ENCODE measurements at places on chromosomes 2 and 18. TPM values are rescaled to one million over a fixed set of nuclear protein-coding genes. Genes with fewer than 3 reads are reported as not detected.

Gene PCARE
- not detected for total RNA-seq

DNA sequence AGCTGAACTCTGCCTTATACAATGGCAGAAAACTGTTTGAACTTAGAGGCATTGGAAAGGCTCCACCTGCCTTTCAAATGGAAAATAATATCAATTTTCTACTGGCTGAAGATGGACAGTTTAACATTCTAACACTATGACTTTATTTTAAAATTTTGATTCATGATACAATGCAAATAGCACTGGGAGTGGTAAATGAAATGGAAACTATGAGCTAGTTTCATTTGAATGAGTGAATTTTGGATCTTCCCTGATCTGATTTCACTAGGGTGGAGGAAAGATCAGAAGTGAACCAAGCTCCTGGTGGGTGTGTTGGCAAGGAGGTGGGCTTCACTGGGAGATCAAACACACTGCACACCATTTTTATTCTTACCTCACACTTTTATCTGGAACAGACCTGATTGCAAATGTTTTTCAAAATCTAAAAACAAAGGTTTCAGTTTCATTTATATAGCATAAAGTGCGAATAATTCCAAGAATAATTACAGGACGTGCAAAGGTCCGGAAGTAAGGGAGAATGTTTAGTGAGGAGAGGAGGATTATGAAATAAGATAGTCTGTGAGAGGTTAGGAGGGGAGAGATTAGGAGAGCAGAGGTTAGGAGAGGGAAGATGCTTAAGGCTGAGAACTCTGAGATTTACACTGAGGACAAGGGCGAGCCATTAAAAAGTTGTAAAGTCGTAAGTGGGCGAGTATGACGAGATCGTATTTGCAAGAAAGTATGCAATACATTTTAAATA is 18.6 kb upstream of the MBP start:
- no peak for DNase-seq

GRCh38 chr2:202822411-202822810 is 49.2 kb downstream of the ICA1L start:
- no peak for DNase-seq

DNA sequence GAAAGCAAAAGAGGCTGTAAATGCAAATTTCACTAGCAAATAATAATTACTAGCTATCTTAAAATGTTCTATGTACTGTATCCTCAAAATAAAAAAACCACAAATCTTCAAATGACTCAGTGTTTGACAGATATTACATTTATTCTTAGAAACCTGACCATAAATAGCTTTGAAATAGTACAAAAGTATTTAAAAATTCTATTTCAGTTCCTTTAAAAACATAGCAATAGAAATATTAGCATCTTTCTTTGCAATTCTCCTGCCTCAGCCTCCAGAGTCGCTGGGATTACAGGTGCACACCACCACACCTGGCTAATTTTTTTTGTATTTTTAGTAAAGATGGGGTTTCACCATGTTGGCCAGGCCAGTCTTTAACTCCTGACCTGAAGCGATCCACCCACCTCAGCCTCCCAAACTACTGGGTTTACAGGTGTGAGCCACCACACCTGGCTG is 50.6 kb downstream of the MSH6 start:
- DNase-seq: no peak

DNA sequence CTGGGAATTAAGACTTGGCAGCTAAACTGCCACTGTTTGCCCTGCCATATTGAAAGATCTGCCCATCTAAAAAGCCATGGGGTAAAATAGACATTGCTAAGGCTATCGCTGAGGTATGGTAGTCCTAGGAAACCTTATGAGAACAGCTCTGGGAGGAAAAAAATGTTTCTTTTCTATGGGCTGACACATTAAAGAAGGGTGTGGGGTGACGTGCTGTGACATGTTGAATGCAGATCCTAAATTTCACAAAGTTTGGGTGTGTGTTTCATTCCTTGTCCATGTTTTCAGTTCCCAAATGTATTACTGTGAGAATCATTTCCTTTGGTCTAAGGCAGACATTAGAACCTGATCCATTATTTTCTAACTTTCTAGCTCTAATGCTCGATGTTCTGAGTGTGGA is 766.4 kb downstream of the BCL11A start:
- DNase-seq: no peak

DNA sequence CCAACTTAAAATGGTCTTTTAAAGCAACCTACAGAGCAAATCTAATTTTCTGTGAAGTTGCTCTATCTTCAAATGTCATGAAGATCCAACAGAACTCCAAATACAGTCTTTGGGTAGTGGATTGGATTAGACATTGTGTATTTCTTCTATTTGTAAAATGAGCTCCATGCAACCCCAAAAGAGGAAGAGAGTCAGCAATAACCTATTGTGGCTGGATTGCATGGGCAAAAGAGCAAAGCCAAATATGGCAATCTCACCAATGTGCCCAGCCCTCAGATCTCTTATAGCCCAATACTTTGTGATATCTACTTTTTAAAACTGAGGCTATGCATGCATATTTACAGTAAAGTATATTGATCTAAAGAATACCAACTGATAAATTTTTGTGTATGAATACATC is 146.3 kb downstream of the TXNL1 start:
- no peak for DNase-seq

DNA sequence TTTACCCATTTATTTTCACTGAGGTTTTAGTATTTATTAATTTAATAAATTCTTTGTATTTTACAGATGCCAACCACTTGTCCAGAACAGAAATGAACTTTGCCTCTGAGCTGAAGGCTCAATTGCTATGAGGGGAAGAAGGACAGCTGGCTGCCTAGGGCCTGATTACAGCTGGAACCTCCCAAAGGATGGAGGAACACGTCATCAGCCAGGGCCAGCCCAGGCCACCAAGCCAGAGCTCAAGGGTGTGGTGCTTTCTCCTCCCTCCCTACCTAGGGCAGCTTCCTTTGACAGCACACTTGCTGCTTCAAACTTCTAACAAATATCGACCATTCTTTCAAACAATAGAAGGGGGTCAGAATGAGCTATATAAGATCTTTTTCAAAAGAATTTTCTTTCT is 19.7 kb upstream of the RIOK3 start:
- DNase-seq: no peak

All from HT-29 (cell line).